Femur (tissue), 1 donor: ENCODE measurements at places on chromosomes 12 and 14.

GRCh38 chr14:28375295-28375694 lies 391.3 kb upstream of the FOXG1 start:
- DNase-seq, result no peak

- DNase-seq, result no peak
Observed at GRCh38 chr14:77615361-77616132, 890 bp downstream of the SPTLC2 start.

DNA sequence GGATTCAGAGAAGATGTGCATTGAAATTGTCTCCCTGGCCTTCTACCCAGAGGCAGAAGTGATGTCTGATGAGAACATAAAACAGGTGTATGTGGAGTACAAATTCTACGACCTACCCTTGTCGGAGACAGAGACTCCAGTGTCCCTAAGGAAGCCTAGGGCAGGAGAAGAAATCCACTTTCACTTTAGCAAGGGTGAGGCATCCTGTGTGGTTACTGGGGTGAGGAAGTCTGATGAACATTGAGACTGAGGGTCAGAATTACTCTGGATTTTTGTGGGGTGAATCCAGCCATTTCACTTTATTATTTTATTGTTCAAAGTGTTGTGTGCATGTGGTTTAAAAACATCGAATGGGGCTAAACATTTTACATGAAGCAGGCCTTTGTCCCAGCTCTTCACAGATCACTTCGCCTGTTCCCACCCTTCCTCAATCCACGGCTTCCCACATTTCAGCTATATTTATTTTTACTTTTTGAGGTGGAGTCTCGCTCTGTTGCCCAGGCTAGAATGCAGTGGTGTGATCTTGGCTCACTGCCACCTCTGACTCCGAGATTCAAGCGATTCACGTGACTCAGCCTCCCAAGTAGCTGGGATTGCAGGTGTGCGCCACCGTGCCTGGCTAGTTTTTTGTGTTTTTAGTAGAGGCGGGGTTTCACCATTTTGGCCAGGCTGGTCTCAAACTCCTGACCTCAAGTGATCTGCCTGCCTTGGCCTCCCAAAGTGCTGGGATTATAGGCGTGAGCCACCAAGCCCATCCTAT lies 40.6 kb downstream of the SUPT16H start:
- no peak for DNase-seq

DNA sequence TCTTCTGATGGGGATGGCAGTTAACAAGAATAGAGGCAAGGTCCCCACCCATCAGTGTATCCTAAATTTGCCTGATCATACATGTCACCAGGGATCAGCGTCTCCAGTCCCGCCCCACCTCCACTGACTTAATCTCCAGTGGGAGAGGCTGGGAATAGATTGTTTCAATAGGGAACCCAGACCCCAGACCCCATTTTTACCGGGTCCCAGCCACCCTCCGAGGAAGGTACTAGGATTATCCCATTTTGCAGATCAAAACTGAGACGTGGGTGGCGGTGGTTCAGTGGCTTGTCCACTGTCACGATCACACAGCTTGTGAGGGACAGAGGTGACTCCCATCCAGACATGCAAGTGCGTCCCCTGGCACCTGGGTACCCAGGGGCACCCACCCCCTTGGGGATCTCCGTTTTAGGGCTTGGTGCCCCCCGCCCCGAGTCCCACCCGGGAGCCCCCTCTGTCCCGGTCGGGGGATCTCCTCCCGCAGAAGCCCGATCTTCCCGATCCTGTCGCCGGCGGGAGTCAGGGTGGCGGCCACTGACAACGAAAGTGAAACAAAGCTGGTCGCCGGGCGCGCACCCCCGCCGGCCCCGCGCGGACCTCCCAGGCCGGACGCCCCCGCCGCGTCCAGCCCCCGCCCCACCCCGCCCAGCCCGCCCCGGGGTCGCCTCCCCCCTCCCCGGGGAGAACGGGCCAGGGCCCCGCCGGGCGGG lies 523 bp downstream of the WSB2 start:
- DNase-seq, result peak; percentile 59

DNA sequence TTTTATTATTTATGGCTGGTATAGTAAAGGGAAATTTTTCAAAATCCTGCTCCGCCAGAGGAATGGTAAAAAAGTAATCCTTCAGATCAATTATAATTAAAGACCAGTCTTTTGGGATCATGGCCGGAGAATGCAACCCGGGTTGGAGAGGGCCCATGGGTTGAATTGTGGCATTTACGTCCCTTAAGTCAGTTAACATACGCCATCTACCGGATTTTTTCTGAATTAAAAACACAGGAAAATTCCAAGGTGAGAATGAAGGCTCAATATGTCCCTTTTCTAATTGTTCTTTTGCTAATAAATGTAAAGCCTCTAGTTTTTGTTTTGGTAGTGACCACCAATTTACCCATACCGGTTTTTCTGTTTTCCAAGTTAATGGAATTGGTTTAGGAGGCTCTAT lies 602.8 kb downstream of the ALG10 start:
- no peak for DNase-seq

DNA sequence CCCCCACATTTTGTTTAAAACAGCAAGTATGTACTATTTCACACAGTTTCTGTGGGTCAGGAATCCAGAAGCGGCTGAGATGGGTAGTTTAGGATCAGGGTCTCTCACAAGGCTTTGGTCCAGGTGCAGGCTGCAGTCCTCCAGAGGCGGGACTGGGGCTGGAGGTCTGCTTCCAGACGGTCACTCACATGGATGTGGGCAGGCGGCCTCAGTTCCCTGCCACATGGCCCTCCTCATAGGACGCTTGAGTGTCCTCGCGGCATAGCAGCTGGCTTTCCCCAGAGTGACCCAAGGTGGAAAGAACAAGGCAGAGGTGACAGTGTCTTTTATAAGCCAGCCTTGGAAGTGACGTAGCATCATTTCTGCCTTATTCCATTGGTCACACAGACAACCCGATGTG lies 7.9 kb upstream of the C1RL start:
- peak; percentile 9 for DNase-seq

DNA sequence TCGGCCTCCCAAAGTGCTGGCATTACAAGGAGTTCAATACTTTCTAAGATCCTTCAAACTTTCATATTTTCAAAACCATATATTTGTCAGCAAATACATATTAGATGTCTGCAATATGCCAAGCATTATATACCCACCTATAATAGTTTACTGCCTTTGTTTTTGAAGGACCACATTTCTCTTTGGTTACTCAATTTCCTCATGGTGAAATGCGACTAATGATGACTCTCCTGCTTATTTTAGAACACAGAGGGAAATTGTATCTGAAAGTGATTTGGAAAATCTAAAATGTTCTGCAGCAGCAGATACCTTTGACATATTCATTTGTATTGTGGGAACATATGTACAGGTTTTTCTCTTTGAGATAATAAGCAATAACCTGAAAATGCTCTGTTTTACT lies 2.7 kb upstream of the CNTN1 start:
- no peak for DNase-seq

GRCh38 chr12:79327465-79327864 lies 363.3 kb downstream of the PAWR start:
- no peak for DNase-seq

GRCh38 chr12:104478396-104479122 lies 21.8 kb downstream of the CHST11 start:
- no peak for DNase-seq

DNA sequence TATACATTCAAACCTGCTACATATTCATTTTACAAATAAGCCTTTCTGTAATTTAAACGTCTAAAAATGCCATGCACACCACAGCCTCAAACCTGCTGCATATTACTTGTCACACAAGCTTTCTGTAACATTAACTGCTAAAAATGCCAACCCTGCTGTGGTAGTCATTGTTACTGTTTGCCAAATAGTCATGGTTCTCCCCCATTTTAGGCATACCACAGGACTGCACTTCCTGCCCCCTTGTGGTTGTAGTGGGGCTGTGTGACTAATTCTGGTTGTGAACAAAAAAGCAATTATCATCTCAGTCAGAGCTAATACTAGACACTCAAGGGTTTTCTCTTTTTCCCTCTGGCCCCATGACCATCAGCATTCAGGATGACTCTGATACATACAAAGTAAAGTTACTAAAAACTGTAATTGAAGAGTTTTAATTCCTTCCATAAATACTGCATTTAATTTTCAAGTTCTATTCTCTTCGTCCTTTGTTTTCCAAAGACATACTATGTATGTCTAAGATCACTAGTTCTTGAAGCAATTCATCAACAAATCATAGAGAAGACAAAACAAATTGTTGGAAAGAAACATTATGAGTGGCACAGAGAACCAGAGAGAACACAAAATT lies 5.7 kb upstream of the SLC35F4 start:
- no peak for DNase-seq

DNA sequence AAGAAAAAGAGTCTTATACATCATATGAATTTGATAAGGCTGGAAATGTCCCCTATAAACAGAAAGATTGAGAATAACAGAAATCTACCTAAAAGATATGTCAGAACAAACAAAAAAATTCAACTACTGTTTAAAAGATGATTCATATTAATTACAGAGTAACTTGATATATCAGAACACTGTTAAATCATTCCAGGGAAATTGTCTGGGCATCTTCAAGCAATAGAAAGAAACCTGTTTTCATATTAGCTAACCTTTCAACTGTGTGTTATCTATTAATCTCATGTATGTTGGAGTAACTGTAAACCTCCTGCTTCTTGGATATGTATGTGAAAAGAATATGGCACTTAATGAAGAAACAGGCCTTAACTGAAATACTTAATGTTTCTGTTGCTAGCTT lies 96.7 kb downstream of the NUBPL start:
- DNase-seq, result no peak

- DNase-seq, result no peak
Observed at GRCh38 chr12:66144791-66145754, 14.5 kb upstream of the LLPH start.

- no peak for DNase-seq
Observed at GRCh38 chr14:36313206-36313605, 7.2 kb downstream of the MBIP start.

DNA sequence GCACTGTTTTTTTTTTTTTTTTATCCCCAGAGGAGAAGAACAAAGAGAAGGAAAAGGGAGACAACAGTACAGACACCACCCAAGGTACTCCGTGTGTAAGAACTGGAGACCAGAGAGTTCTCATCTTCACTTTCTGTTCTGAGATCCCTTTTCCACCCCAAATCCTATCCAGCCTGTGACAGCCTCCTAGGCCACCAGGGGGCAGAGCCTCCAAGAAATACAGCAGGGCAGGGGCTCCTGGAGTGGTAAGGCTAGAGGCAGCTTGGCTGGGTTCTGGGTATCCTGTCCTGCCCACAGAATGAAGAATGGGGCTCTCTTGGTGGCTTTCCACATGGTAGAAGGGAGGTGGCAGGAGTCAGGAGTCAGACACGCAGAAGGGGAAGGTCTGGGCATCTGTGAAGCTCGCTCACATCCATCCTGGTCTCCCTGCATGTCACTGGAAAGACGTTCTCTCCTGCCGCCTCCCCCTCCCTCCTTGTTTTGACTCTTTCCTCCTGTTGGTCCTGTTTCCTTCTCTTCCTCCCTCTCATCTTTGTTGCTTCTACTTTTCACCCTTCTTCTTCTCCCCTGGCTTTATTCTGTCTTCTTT lies 12.0 kb downstream of the CLSTN3 start:
- DNase-seq, result no peak

DNA sequence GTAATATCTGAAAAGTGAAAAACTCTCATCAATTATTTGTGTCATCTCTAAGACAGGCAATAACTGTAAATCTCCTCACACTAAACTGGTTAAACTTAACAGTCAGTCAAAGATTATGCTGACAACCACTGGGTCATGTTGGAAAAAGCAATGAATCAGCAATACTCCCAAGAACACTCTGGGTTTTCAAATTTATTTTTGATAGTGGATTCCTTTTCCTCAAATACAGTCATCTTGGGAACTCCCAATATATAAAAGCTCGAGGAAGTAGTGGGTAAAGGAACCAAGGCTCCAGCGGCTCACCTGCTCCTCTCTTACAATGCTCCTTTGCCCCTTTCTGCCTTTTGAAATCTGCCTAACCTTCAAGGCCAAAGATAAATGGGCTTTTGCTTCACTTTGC lies 70.0 kb downstream of the ARMH4 start:
- DNase-seq, result no peak

DNA sequence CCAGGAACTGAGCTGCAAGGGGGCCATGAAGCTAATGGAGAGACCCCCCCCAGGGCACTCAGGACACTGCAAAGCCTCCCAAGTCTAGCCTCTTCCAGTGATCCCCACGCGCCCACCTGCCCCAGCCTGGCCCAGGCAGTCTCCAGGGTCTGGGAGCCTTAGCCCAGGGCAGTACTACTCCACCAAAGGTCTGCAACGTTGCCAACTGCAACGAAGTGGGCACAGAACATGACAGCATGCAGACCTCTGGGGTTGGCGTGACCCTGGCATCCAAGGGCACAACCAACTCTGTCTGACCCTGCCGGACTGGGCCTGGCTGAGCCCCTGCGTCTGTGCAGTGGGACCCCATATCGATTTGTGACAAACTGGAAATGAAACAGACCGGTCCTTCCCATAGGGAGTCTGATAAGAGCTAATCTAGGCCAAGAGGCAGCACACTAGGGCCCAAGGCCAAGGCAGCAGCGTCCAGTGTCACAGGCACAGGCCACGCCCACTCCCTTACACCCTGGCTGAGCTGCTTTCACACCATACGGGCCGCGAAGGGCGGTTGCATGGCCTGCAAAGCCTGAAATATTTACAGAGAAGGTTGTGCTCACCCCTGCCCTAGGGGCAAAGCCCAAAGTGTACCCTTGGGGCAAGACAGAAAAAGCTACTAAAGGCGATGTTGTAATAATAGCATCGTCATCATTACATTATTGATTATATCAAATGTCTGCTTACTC lies 76.7 kb downstream of the NCOR2 start:
- DNase-seq, result no peak

- no peak for DNase-seq
Observed at GRCh38 chr14:51176839-51177238, 63.2 kb upstream of the TMX1 start.

- no peak for DNase-seq
Observed at GRCh38 chr12:31323391-31324115, 2.4 kb downstream of the SINHCAF start.
